SHP77 treated with DMSO at 0.1 percent for 48 hours (cell line): ENCODE measurements at places on chromosomes 7 and 10.

DNA sequence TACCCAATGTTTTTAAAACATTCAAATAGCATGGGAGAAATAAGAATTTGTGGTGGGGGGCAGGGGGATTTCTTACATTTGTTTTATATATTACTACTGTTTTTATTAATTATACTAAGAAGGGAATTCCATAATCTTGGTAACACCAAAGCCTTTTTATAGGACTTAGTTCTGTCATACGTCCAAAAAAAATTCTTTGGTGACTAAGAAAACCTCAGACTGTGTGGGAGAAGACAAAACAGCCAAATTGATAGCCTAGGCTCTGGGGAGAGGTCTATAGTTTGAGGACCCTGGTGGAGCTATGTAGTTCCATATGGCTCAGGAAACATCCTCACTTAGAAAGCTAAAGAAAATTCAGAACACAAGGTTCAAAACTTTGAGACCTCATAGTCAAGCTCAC lies 23.4 kb downstream of the ACSM6 start:
- DNase-seq, result no peak

- DNase-seq, result no peak
Measured at GRCh38 chr7:100946766-100947365, 2.5 kb upstream of the MUC3A start.

DNA sequence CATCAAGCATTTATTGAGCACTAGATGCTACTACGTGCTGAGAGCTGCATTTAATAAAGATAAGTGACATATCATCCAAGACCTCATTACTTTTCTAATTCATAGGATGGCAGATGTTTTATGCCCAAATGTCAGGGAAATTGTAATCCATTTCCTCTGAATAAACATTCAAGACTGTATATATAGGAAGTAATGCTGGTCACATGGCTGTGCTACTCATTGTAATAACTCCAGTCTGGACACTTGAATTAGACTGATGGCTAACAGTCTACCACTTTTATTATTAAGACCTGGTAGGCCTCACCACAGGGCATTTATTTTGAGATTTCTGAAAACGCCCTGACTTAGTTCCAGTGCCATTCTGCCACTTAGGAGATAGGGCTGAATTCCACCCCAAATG lies 36.6 kb downstream of the PIK3AP1 start:
- DNase-seq, result no peak

DNA sequence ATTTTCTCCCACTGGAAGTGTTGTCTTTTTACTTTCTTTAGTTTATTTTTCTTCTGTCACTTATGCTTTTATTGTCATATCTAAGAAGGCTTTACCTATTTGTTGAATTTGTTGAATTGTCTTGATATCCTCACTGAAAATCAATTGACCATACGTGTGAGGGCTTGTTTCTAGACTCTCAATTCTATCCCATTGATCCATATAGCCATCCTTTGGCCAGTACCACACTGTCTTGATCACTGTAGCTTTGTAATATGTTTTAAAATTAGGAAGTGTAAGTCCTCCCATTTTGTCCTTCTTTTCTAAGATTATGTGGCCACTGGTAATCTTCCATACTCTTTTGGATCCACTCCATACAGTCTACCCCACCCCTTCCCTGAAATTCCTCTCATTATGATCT lies 25.5 kb upstream of the MNX1 start:
- no peak for DNase-seq

DNA sequence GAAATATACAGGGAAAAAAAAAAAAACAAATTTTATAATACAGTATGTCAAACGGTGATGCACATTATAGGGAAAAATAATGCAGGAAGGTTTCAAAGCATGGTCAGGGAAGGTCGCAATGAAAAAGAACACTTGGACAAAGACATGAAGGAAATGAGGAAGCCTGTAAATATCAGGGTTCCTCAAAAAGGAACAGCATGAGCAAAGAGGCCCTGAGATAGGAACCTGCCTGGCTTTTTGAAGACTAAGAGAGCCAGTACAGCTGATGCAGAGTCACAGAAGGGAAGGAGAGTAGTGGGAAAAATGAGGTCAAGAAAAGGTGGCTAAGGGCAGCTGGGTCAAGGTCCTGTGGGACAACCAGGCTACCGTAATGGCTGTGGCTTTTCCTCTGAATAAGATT lies 1.9 kb downstream of the VPS41 start:
- DNase-seq, result no peak

DNA sequence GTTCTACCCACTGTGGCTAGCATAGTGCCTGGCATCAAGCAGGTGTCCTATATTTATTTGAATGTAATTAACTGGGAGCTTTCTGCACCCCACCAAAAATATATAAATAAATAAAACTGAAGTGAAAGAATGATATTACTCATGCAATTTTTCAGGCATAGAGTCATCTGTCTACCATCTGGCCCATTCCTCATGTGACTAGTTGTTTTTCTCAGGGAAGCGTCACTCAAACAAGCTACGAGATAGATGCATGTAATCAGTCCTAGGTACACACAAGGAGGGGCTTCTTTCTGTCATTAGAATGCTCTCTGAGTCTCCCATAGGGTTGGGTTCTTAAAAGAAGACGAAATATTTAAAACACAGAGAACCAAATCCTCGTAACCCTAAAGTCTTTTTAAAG lies 255.5 kb upstream of the KMT2E start:
- no peak for DNase-seq

- no peak for DNase-seq
Measured at GRCh38 chr10:84196083-84196482, 1.7 kb downstream of the CDHR1 start.

GRCh38 chr10:5583525-5584175 lies 58.9 kb downstream of the CALML3 start:
- DNase-seq, result peak; percentile 87

- DNase-seq, result peak; percentile 39
Measured at GRCh38 chr10:21517134-21518031, 8.1 kb downstream of the SKIDA1 start.

- DNase-seq, result no peak
Measured at GRCh38 chr10:13492493-13493180, 36.2 kb downstream of the BEND7 start.

DNA sequence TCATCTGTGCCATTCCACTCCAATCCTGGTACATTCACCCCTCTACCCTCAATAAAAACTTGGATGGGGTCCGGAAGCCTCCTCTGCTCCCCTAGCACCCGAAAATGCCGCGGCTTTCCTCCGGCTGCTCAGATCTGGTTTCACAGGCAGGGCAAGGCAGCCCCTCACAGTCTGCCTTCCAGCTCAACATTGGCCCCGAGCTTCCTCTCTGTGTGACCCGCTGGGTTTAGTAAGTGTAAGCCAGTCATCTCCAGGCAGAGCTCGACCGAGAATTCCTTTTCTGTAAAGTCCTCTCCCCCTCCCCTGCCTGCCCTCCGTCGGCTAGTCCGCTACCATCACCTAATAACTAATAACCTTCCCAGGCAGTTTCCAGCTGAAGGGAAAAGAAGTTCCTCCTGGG lies 3.4 kb downstream of the INHBA start:
- no peak for DNase-seq

DNA sequence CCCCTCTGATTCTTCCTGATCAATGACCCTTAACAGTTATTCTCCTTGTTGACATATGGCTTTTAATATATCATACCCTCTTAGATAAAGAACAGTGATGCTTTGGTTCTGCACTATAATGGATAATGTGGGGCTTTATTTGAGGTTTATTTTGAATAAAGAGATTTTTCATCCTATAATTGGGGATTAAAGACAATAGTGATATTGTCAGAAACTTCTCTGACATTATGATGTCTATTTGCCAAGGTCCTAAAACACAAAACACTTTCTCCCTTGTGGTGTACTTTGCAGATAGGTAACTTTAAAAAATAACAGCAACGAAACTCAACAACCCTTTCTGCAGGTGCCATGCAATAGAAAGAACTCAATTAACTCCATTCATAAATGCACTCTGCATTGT lies 243.6 kb upstream of the RHOBTB1 start:
- no peak for DNase-seq

DNA sequence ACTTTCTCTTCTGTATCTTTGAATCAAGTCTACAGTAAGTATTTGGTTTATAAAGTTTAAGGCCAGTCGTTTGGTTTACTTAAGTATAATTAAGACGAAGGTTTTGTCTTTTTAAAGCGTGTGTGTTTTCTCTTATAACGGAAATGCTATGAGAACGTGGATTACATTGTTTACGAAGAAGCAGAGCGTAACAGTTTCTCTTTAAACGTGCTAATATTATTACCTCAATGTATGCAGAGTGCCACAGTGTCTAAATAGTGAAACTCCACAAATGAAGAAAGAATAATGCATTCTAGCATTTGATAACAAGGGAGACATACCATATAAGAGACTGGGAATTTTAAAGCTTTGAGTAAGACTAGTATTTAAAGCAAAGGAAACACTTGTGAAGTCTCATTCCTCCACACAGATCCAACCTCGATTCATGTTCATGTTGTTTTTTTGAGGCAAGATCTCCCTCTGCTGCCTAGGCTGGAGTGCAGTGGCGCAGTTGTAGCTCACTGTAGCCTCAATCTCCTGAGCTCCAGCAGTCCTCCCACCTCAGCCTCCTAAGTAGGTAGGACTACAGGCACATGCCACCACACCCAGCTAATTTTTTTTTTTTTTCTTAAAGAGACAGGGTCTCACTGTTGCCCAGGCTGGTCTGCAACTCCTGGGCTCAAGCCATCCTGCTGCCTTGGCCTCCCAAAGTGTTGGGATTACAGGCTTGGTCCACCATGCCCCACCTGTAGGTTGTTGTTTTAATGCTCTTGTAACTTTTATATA lies 75.1 kb downstream of the ANKRD61 start:
- DNase-seq, result no peak
